ENCODE measurements at places on chromosomes 7 and 10.

DNA sequence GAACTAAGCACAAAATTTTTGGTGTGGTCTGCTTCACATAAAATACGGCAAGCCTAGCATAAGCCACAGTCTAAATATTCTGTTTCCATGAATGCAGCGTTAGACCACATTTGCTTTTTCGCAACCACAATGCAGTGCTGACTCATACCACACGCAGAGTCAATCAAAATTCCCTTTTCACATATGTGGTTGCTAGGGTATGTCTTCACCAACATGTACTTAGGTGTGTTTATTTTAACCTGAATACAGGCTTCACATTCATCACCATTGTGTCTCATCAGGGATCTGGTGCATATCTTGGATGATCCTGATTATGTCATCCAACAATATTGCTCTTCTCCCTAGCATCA lies 90.8 kb downstream of the CHN2 start:
- DNase-seq: no peak

DNA sequence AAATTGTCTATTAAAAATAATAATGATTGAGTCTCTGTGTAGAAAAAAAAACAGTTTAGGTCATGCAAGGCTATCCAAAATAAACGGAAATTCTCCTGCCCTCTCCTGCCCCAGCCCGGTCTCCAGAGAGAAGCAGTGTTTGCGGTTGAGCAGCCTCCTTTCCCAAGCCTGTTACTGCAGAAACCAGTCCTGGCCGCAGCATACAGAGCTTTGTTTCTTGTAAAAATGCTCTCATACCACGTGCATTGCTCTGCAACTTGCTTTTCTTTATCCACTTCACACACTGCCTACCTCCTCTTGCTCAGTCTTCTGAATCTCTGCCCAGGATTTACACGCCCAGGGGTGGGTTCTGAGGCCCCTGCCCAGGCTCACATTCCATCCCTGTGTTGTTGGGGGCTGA lies 34.4 kb upstream of the CUL1 start:
- no peak for DNase-seq

GRCh38 chr7:106563466-106564150 lies 97.3 kb downstream of the CCDC71L start:
- DNase-seq: no peak

- DNase-seq: no peak
Measured at GRCh38 chr7:35003679-35004303, 33.5 kb downstream of the DPY19L1 start.

DNA sequence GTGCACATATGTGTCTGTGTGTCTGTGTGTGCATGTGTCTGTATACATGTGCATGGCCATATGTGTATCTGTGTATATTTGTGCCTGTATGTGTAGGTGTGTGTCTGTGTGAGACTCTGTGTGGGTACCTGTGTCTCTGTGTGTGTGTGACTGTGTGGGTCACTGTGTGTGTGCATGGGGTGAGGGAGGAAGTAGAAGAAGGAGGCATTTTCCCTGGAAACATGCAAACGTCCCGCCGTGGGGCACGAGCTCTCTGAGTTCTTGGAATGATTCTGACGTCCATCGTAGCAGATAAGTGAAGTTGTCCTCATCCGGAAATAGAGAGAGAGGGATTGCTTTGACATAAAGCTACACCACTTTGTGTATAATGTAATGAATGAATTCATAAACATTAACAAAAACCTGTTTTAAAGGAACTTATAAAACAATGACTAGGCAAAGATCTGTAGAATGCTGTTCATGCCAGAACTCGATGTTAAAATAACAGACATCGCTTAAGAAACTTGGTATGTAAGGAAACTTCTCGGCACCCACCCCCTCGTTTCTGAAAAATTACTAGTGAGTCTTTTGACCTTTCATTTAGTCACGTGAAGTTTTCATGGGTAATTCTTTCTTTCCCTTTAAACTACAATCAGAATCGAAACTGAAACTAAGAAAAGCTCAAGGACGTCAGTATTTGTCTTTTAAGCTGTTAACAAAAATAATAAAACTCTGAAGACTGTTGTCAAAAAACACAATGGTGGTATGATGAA lies 43.6 kb upstream of the KLF6 start:
- no peak for DNase-seq

DNA sequence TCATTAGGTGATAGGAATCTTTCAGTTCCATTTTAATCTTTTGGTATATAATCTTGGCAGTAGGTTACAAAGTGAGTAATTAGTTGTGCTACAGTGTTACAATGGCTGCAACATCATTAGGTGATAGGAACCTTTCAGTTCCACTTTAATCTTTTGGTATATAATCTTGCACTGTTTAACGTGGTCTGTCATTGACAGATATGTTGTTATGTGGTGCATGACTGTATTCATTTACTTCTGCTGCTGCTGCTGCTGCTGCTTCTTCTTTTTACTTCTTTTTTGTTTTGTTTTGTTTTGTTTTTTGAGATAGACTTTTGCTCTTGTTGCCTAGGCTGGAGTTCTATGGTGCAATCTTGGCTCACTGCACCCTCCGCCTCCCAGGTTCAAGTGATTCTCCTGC lies 28.6 kb downstream of the ST7 start:
- no peak for DNase-seq

GRCh38 chr7:88566162-88566729 lies 193.3 kb upstream of the ZNF804B start:
- no peak for DNase-seq

- no peak for DNase-seq
Measured at GRCh38 chr10:61148451-61148850, 204.5 kb upstream of the RHOBTB1 start.

DNA sequence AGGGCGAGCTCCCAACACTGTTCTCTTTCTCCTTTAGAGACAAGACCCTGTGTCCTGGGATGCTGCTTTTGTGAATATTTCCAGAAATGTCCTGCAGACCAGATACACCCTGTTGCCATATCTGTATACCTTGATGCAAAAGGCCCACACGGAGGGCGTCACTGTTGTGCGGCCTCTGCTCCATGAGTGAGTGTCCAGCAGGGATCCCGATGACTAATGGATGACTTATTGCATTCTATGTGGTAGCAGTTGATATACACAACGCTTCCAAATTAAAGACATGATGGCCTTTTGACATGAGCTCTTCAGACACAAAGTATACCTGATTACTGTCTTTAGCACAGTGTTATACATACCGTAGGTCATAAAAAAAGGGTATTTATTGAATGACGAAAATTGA lies 45.0 kb upstream of the MGAM2 start:
- DNase-seq: no peak

DNA sequence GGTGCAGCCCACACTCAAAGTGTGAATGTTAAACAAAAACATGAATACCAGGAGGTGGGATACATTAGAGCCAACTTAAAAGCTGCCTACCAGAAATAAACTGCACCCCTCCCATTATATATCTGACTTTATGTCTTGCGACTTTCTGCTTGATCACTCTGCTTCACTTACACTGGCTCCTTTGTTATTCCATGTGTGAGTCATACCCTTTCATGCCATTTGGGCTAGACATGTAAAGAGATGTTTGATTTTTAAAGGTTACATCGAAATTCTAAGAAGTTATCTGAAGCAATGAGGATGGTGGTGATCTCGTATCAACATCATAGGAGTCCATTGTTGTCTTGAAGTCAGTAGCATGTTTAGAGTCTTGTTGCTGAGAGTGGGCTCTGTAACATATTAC lies 31.6 kb upstream of the ETV1 start:
- DNase-seq: no peak

- DNase-seq: no peak
Measured at GRCh38 chr7:134836447-134836846, 57.0 kb downstream of the CALD1 start.

- no peak for DNase-seq
Measured at GRCh38 chr10:130806426-130806825, 505.1 kb downstream of the TCERG1L start.

DNA sequence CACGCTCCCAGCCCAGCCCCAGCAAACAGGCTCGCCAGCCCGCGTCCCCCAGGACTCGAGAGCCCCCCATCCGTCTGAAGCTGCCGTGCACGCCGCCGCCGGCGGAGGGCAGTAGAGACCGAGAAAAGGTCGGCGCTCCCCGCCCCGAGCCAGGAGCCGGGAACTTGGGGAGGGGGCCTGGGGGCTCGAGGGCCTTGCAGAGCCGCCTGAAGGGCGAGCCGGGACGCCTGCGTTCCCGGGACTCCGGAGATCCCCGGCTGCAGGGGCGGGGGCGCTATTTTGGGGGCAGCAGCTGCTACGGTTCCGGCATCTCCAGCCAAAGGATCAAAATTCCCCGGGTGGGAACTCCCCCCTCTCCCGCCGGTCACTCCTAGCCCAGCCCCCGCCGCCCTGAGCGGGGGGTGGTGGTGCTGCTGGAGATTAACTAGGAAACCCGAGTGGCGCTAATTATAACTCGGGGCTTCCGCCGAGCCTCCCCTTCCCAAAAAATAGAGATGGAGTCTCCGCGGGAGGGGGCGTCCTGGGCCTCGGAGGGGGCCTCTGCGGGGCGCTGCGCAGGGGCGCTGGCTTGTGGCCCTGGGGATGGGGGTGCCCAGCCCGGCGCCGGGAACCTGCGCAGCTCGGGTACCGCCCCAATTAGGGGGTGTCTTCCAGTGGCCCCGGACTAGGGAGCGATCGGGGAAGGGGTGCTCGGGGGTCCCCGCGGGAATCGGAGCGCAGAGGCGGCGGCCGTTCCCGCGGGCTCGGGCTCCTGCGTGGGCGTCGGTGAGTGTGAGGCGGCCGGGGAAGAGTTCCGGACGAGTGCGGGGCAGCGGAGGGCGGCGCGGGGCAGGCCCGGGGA lies 608 bp downstream of the ACHE start:
- DNase-seq: peak; percentile 51

DNA sequence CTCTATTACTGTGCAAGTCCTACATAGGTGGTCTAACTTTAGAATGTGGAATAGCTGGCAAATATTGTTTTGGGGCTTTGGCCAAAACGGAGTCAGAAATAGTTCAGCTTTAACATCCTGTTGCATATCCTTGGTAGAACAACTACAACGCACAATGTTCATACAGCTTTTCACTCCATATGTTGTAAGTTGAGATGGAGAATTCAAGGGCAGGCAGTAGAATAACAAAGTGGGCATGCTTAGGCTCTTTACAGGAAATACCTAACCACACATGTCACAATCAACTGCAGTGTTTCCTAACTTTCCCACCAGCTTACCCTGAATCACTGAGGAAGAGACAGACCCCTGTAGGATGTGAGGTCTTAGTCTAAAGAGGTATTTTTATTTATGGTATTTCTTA lies 122.3 kb downstream of the PPP1R3A start:
- no peak for DNase-seq

DNA sequence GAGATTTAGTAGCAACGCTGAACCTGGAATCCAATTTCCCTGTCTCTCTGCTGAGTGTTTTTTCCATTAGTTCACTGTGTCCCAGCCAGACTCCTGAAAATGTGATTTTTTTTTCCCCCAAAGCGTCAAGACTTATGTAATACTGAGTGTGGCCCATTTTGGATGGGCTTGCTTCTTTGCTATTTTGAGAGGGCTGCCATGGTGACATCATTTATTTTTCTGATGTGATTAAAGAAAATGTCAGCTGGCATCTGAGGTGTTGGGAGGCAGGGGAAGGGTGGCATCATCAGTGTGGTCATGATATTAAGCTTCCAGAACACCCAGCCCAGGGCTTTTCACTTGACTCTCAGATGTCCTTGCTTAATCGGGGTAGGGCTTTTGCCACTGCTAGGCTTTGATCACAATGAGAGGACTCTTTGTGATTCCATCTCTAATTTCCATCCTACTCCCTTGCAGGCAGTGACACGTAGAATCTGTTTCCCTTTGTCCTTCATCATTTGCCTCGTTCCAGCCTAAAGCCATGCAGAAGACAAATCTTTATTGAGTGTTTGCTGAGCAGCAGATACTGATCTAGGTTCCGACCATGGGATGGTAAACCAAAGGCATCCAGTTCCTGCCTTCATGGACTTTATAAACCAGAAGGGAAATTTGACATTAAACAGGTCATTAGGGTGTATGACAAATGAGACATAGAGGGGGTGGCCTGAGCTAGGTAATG lies 7.4 kb downstream of the ZNF365 start:
- DNase-seq: no peak

DNA sequence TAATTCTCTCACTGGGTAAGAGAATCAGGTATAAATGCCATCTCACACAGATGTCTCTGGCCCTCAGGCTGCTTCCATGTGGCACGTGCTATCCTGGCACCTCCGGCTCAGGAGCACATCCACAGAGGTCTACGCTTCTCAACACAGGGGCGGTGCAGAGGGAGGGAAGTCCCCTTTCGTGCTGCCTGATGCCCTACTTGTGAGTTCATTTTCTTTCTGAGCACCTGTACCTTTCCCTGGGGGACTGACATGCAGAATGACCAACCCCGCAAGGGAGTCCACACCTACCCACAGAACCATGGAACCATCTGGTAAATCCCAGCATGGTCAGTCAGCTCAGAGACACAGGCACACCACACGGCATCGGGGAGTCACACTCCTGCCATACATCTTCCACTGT lies 99.0 kb upstream of the SAMD8 start:
- no peak for DNase-seq

- DNase-seq: no peak
Measured at GRCh38 chr7:53740971-53741370, 705.5 kb downstream of the POM121L12 start.

GRCh38 chr7:66362136-66362535 lies 157.0 kb downstream of the TPST1 start:
- DNase-seq: no peak

GRCh38 chr7:151941009-151941408 lies 15.2 kb upstream of the GALNTL5 start:
- no peak for DNase-seq

- no peak for DNase-seq
Measured at GRCh38 chr7:141748396-141748795, 10.2 kb downstream of the SSBP1 start.

- no peak for DNase-seq
Measured at GRCh38 chr10:53839440-53840039, 961.5 kb downstream of the PCDH15 start.

DNA sequence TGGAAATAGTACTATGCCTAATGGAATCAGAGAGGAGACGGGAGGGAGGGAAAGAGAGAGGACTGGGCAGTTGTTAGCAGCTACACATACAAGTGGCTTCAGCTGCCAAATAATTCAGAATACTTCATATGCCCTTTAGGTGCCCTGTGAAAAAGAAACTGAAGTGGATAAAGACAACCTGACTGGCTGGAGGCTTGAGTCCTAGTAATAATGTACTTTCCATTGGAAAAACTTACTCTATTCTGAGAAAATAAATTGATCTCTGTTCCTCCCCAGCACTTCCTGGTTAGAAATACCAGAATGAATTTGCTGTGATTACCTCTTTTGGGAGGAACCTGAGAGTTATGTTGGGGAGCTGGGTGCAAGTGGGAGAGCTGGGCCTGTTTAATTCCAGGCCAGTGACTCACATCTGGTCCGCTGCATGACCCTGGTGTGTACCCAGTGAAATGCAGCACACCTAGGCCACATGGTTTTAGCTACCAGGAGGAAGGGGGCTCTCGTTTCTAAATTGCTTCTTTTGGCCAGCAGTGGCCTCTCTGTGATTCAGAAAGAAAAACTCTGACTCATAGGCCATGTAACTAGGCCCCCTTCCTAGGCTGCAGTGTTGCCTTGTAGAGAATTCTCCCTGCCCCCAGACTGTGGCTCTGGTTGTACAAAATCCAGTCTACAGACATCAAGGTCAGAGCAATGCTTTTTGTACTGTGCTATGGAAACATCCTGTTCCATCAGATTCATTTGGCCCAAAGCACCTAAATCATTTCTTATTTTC lies 6.5 kb downstream of the AGFG2 start:
- peak; percentile 21 for DNase-seq

All from T-helper 17 cell (primary cell).